ENCODE measurements at places on chromosomes 2 and 18.

GRCh38 chr2:226793646-226794045 lies 6.0 kb downstream of the IRS1 start:
- DNase-seq: no peak

GRCh38 chr2:200300638-200301314 lies 5.7 kb upstream of the SPATS2L start:
- no peak for DNase-seq

GRCh38 chr2:124908411-124908810 lies 883.3 kb downstream of the CNTNAP5 start:
- DNase-seq: no peak

DNA sequence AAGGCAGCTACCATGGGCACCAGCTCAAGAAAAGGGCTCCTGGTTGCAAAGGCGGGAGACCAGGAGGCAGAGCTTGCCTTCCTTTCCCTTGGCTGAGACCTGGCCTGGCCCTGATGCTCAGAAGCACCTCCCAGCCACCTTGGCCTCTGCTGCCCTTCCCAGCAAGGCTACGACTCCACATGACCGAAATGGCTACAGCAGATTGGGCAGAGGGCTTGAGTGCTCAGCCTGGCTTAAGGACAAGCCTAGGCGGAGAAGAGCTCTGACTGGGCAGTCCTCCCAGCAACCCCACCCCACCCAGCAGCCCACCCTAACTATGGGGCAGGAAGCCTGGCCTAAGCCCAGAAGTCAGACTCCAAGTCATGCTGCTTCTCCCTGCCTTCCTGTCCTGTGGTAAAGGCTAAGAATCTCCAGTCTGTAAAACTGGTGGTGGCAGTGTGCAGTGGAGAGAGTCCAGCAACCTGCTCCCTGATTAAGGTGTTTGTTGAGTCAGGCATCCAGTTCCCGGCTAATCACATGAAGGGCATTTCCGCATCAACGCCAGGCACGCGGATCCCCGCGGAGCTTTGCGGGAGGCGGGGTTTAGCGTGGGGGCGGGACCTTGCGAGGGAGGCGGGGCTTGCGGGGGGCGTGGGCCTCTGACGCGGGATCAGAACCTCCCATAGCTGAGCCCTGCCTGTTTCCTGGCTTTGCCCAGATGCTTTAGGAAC lies 256.0 kb downstream of the BCL11A start:
- no peak for DNase-seq

DNA sequence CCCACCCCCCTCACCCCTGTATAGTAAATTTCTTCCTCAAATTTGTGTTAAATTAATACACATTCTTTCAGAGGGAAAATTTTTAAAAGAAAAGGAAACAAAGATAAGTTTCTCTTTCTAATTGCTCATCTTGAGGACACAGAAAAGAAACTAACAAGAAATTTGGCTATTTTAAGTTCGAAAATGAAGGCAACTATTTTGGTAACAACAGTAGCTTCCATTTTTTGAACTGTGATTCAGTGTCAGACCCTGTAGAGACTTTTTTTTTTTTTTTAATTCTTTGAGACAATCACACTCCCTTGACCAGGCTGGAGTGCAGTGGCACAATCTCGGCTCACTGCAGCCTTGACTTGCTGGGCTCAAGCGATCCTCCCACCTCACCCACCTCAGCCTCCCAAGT lies 194.9 kb downstream of the SS18 start:
- no peak for DNase-seq

- no peak for DNase-seq
Observed at GRCh38 chr2:62826141-62826540, 120.6 kb downstream of the EHBP1 start.

GRCh38 chr2:45938649-45939511 lies 287.4 kb downstream of the PRKCE start:
- DNase-seq: no peak

- DNase-seq: no peak
Observed at GRCh38 chr2:17538022-17538843, 2.3 kb upstream of the VSNL1 start.

- peak; percentile 43 for DNase-seq
Observed at GRCh38 chr18:44887227-44887631, 206.5 kb downstream of the SETBP1 start.

GRCh38 chr2:147211484-147211883 lies 633.3 kb upstream of the ACVR2A start:
- no peak for DNase-seq

DNA sequence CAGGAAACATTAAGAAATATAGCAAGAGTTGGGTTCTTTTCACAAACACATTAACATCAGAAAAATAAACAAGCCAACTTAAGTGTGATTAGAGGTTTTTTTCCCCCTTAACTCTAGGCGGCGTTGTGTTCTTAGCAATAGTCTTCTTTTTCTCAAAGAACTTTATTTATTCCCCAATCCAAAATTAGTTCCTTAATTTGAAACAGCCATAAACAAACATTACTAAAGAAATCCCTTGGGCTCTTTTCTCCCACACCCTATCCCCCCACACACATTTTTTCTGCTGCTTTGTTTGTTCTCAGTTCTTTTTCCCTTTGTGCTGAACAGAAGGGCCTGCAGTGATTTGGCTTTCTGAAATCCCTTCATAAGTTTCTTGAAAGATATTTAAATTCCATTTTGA lies 13.2 kb upstream of the MYO1B start:
- DNase-seq: no peak

DNA sequence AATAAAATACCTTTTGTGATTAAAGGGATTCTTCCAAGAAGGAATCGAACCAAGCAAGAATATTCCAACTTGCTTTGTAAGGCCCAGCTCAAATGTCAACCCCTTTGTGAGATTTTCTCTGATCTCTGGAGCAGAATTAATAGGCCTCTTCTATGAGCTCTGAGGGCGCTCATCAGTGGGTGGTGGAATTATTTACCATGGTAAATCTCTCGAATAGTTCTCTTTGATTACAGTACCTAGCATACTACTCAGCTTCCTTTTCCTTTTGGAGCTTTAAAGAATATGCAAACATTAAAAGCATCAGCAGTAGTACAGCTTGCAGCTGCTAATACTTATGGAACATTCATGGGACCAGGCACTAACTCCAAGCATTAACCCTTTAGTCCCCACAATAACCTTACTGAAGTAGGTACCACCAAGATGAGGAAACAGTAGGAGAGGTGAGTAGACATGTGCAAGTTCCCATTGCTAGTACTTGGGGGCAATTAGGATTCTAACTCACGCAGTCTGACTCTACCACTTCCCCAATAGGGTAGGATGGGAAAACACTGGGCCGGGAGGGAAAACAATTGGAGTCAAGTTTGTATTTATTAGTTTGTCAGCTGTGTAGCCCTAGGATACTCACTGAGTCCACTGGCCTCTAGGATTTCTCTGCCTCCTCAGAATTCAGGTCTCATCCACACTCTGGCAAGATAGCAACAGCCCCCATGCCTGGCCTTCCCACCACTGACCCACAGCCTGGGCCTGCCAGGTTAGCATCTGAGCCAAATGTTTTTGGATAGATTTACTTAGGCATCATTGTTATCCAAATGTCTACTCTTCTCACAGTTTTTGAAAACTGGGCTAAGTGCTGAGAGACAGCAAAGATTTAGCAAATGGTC lies 21.7 kb downstream of the ADD2 start:
- DNase-seq: no peak

- no peak for DNase-seq
Observed at GRCh38 chr2:134677856-134678756, 40.7 kb downstream of the TMEM163 start.

- DNase-seq: no peak
Observed at GRCh38 chr2:212242724-212243123, 295.9 kb downstream of the ERBB4 start.

- no peak for DNase-seq
Observed at GRCh38 chr2:136049991-136050920, 64.8 kb upstream of the DARS1 start.

- no peak for DNase-seq
Observed at GRCh38 chr18:64002581-64002980, 32.7 kb downstream of the SERPINB8 start.

GRCh38 chr18:13231151-13231550 lies 12.6 kb downstream of the LDLRAD4 start:
- DNase-seq: no peak

DNA sequence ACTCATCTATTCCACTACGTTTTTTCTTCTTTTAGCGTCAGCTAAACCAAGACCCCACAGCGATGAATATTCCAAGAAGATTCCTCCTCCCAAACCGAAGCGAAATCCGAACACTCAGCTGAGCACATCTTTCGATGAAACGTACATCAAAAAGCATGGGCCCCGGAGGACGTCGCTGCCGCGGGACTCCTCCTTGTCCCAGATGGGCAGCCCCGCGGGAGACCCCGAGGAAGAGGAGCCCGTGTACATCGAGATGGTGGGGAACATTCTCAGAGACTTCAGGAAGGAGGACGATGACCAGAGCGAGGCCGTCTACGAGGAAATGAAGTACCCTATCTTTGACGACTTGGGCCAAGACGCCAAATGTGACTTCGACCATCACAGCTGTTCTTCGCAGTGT lies 182.4 kb downstream of the NYAP2 start:
- no peak for DNase-seq

DNA sequence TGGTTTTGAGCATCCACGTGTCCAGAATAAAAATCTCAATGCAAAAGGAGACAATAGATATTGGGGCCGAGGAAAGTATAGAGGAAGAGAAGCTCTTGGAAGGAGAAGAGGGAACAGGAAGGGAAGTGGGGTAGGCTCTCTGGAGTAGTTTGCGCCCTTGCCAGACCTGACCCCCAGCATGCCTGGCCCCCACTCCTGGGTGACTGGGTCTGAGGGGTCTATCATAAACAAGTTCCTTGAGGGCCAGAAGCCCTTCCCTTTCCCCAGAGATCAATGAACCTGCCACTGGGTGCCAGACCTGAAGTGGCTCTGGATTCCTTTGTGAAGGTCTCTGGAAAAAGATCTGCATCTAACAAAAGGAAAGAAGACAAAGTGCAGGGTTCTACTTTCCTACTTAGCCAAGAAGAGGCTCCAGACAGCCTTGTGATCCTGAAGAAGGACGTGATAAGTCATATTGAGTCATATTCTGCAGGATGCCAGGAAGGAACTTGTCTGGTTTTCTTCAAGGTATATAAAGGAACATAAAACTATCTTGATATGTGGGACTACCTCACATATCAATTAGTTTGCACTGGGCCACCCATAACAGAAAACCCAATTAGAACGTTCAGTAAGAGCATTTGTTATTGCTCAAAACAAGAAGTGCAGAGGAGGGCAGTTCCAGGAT lies 18.7 kb upstream of the ATOH8 start:
- no peak for DNase-seq

DNA sequence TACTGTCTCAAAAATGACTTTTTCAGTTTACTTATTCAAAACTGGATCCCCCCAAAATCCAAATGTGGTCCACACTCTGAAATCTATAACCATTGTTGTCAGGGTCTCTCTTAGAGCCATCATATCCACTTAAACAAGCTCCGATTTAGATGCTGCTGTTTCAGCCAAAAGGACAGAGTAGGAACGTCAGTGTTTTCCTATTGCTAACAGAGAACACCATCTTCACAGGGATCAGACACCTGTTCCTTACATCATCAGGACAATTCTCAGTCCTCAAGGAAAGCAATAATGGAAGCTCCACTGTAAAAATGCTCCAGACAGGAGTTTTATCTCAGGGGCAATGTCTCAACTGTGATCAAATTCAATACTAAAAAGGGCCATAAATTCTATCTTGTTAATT lies 155.4 kb downstream of the STK39 start:
- no peak for DNase-seq

DNA sequence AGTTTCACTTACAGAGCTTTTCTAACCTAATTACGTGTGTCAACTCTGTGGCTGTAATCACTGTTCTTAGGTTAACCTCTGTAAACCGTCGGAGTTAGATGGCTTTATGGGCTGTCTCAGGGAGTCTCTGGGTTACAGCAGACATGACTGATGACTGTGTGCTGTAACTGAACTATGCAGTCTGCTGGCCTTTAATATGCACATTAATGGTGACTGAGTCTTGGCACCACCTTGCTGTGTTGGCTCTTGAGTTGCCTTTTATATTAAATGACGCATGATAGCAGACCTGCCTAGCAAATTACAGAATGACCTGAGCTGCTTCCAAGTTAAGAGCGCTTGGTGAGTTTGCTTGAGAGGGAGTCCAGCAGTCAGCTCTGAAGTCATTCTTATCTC lies 90.1 kb downstream of the ACKR3 start:
- DNase-seq: no peak

- no peak for DNase-seq
Observed at GRCh38 chr18:79389689-79390088, 6.0 kb upstream of the NFATC1 start.

DNA sequence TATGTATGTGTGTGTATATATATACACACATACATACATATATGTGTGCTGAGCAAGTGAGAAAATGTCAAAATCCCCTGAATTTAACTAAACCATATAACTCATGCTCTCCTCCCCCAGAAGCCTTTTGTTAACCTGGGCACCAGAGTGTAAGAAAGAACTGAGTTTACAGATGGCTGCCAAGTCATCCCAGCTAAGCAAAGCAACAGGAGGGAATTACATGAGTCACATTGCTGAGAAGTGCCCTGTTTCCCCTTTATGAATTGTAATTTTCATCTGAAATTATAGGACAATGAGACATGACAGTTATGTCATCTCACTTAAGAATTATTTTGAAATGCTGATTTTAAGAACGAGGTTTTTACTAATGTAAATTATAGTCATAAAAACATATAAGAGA lies 29.9 kb downstream of the SCN7A start:
- no peak for DNase-seq

- DNase-seq: no peak
Observed at GRCh38 chr2:25851740-25852503, 26.4 kb downstream of the ASXL2 start.

DNA sequence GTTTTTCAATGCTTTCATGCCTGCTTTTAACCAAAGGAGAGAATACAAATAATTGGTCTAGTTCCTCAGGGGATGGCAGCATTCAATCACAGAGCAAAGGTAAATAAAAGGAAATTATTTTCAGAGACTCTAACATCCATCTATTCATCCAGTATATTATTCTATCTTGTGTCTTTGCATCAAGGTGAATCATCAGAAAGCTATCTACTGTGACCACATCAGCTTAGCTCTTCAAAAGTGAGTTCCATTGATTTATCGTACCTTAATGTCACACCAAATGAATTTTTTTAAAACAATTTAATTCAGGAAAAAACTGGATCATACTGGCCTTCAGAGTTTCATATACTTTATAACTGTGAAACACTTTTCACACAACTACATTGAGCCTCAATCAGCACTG lies 66.1 kb downstream of the CHN1 start:
- no peak for DNase-seq

DNA sequence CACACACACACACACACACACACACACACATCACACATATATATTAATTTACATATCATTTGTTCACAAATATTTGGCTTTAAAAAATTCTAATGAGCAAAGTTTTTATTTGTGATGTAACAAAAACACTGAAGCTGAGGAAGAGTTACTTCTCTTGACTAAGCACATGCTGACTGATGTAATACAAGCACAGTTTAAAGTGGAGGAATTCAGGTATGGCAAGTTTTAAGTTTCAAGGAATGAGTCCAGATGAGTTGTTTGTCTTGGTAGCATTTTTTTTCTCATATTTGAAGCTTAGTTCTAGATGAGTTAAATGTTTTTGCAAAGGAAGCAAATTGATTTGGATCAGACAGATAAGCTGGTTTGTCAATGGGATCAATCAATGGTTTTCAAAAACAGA lies 20.2 kb upstream of the CALCRL start:
- no peak for DNase-seq
